SK-N-DZ (cell line): ENCODE measurements at places on chromosomes 2 and 18.

- DNase-seq: peak; percentile 11
These were observed 264.0 kb upstream of the SMIM21 start for GRCh38 chr18:75691483-75691882.

- DNase-seq: no peak
These were observed 995.1 kb upstream of the DDX18 start for GRCh38 chr2:116819355-116819754.

- no peak for DNase-seq
These were observed 5.9 kb downstream of the INPP5D start for GRCh38 chr2:233065954-233066470.

- DNase-seq: no peak
These were observed 96.0 kb downstream of the TNS1 start for GRCh38 chr2:217906798-217907197.

DNA sequence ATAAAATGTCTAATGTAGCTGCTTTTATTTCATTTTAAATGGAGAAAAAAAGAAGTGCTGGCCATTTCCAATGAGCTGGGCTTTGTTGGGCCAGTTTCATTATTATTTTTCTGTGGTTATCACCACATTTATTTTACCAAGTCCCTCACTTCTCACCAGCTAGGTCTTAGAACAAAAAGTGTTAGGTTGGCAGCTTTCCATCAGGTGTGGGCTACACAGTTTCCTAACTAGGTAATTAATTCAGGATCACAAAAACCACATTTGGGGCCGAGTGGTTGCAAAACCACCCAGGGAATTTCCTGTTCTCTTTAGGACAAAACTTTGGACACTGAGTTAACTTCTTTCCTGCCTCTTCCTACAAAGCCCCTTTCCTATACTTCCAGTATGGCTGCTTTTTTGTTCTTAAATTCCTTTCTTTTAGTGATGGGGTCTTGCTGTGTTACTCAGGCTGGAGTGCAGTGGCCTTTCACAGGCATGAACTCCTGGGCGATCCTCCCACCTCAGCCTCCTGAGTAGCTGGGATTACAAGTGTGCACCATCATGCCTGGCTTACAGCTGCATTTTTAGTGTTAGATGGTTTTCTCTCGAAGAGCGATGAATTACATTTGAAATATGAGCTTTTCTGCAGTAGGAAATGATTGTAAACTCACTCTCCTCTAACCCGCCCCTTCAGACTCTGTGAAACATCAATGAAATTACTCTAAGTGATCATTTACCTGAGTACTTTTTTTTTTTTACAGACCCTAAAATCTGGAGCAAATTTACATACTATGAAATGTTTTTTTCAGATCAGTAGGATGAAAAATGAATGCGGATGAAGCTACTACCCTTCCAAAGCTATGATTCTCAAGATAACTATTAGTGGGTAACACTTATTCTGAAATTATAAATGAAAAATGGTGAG is 2.6 kb upstream of the ZFP36L2 start:
- no peak for DNase-seq

DNA sequence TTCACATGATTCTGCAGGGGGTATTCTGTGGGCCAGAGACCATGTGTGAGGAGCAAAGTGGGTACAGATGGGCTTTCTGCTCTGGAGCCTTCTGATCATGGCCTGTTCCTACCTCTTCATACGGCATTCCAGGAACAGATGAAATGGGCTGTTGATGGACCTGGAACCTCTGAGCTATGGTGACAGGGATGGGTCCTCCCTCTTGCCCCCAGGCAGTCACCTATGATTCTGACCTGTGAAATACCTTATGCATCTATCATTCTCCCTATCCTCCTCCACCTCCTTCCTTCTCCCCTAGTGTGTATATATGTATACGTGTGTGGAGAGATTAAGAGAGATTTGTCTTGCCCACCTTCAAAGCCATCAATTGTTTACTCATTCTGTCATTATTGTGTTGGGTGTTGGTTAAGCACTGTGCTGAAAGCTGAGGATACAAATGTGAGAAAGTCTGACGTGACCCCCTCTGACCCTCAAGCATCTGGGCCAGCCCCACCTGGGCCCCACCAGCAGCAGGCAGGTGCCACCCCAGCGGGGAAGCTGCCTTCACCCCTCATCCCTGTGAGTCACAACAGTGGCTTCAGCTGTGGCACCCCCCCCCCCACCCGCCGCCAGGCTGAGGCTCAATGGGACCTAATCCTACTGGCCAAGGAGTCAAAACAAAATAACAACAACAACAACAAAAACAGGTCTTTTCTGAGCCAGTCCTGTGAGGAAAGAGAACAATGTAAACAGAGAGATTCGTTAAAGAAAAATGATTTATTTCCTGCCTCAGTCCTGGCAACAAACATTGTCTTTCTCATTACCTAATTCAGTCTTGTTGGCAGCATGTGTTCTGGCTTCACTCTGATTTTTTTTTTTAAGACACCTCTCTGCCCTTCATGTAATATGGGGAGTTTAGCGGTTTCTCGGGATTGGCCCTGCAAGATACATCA is 103.8 kb upstream of the CDC42EP3 start:
- DNase-seq: no peak

- peak; percentile 91 for DNase-seq
These were observed 65.6 kb downstream of the NOL4 start for GRCh38 chr18:34158881-34159690.

DNA sequence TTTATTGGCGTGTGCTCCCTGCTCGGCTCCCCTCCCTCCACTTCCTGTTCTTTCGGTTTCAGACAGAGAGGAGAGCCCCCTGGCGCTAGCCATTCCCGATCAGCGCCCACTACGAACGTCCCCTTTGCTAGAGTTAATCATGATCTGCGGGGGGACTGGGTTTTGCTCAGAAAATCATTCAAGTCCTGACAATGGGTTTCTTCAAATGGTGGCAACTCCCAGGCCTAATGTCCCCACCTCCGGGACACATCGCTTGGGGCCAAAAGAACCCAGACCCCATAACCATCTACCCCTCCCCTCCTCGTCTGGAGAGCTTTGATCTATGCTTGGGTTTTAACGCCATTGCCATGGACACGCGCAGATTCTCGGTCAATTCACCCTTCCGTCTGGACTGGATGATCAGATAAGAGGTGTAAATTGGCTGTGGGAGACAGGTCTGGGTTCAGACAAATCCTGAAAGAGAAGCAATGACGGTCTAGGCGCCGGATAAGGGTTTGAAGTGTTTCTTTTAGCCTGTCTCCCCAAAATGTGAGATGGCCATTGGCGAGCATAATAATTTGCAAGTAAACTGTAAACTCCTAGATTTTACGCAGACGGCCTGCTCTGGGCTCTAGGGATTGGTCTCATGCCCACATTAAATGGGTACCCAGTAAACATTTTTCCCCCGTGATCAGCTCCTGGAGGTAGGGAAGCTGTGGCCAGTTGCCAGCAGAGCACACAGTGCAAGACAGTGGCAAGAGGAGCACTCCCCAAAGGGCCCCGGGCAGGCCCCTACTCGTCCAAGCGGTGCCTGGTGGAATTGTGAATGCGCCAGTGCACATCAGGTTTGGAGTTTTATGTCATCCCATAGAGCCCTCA is 4.7 kb downstream of the NRP2 start:
- peak; percentile 66 for DNase-seq

DNA sequence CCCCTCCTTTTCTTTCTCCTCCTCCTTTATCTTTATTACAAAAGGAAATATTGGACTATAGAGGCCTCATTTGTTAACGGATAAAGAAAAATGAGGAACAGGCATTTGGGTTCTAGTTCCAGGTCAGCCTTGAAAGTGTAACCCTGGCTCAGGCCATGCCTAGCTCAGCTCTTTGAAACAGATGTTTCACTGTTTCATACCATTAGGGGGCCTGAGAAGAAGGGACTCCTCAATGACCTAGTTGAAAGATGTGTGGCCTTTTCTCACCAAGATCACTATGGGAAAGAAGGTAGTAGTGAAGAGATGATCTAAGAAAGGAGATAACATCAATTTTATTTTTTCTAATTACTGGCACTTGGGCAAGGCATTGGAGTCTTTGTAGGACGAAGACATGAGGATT is 952.7 kb downstream of the SLC4A3 start:
- DNase-seq: no peak

DNA sequence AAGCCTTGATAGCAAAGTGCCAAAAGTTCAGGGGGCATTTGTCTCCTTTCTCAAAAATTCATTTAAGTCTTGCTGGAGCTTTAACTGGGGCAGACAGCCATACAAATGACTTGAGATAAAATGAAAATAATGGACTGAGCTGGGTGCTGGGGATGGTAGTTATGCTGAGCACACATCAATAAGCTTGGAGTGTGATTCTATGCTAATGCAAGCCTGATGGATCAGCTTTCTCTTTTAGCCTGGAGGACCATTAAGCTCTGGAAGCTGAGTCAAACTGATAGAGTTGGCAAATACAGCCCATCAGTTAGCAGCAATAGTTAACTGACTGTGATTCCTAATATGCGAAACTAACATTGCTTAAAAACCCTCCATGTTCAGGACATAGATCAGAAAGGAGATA is 98.0 kb downstream of the CAMKMT start:
- no peak for DNase-seq

DNA sequence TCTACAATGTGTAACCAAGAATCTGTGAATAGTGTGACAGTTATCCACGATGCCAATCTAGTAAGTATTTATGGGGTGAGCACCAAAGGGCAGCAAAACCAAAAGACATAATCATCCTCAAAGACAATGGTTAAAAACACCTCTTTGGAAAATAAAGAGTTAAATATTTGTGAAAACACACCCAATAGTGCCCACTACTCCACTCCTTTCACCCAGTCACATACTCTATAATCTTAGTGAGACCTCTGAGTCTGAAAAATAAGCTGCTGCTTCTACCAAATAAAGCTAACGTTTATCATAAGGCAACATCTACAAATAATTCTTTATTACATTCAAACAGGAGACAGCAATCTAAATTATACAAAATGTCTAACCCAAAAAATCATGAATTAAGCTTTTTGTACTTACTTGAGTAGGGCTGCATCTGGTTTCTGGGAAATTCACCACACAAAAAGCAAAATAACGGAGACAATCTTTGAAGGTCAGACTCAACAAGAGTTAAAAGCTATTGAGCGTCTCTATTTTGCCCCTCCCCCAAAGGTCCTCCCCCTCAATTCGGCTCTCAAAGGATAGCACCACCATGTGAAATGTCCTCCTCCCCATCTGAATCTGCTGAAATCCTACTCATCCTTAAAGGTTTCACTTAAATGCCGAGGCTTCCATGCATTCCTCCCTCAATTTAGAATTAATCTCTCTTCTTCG is 2.0 kb downstream of the RAPH1 start:
- DNase-seq: peak; percentile 45

DNA sequence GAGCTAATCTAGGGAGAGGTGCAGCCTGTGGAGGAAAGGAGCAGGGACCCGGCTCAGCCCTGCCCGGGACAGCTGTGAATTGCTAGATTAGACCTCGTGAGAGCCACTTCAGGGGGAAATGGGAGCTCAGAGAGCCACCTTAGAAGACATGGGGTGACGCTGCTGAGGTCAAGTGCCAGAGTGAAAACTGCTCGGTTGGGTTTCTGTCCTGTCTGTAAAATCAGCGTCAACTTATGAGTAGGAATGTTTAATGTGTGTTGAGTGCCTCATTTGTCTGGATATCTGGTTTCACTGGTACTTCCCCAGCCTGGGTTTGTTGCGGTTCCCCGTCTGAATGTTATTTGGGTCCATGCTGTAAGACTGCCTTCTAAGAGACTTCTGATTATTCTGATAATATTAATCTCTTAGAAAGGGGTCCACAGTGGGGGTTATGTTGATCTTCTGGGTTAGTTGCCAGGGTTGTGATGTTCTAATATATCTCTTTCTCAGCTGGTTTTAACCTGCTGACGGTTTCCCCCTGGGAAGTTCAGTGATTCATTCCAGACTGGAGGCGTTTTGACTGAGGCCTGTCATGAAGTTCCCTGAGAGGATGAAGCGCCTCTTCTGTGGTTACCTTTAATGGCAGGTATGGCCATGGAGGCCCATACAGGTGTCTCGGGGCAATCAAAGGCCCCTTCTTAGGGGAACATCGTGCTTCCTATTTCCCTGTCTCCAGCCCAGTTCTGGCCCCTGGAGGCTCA is 175.9 kb downstream of the SH3RF3 start:
- no peak for DNase-seq

DNA sequence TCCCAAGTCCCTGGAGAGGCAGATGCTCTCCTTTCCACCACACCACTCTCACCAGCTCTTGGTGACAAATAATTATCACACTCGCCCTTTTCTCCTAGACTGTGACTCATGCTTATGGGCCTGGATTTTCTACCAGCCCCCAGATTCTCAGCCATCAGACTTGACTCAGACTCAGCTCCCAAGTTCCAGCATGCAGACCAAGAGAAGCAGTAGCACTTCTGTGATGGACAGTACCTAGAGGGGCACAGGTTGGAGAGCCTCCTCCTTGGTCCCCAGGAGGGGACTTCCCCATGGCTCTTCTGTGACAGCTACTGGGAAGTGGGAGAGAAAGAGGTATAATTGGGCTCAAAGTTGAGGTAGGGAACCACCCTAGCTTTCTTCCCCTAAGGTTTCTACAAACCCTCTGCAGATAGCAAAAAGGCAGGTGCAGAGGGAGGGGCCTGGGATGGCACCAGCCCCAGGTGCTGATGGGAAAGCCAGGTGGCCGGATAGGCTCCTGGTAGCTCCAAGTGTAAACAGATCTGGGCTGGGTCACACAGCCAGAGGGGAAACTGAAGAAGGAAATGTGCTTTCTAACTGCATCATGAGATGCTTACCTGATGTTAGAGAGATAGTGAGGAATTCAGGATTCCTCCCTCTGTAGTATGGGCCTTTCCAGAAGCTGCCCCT is 4.1 kb downstream of the TCF23 start:
- no peak for DNase-seq

GRCh38 chr2:481388-481787 is 193.5 kb upstream of the ALKAL2 start:
- DNase-seq: no peak

GRCh38 chr2:26462511-26463243 is 15.2 kb downstream of the OTOF start:
- peak; percentile 18 for DNase-seq

- DNase-seq: no peak
These were observed 27.9 kb downstream of the MARCHF4 start for GRCh38 chr2:216344206-216344949.

DNA sequence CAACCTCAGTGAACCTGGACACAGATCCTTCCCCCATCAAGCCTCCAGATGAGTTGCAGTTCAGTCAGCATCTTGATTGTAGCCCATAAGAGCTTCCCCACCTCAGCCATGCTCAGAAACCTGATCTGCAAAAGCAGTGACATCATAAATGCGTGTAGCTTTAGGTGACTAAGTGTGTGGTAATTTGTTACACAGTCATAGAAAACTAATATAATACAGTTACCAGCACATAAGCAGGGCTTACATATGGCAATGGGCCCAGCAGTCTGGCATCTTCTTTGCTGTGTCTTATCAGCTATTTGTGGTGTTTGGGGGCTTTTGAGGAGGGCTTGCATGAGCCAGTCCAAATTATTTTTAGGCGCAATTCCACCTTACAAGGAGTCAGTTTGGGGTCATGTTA is 807.0 kb downstream of the SLC4A3 start:
- DNase-seq: no peak
